T1000 (cell line): ENCODE measurements at places on chromosomes 6 and 20.

DNA sequence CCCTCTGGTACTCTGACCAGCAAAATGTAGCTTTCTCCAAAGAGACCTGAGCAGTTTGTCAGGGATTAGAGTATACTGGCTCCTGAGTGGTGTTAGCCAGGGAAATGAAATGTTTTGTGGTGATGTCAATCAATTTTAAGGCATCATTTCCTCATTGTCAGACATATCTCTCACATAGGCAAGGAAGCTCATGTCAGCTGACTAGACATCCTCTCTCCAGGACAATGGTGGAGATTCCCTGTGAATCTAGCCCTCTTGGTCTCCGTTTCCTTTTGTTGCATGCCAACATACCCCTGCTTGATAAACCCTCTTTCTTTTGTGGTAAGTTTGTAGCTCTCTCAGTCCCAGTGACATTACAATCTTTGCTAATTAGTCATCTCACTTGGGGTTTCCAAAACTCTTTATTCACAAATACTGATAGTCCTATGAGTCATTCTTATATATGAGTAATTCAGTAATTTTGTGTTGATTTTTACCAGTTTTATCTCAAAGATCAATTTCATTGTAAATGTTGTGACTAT, 135.6 kb upstream of the PTPRK start:
- peak; percentile 23 for DNase-seq

DNA sequence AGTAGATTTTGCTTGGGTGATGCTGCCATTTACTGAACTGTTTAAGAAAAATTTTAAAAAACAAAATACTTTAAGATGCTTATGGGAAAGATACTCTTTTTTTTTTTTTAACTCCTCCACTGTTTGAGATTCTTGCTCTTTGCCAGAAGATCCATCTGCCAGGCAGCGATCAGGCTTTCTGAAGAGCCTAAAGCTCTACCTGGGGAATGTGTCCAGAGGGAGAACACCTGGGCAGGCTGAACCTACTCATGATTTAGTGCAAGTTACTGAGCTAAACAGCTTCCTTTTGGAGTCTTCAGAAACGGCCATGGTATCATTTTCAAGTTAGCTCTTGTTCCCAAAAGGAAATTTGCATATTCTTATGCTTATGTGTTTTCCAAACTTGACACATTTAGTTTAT, 23.5 kb upstream of the MLIP start:
- no peak for DNase-seq

DNA sequence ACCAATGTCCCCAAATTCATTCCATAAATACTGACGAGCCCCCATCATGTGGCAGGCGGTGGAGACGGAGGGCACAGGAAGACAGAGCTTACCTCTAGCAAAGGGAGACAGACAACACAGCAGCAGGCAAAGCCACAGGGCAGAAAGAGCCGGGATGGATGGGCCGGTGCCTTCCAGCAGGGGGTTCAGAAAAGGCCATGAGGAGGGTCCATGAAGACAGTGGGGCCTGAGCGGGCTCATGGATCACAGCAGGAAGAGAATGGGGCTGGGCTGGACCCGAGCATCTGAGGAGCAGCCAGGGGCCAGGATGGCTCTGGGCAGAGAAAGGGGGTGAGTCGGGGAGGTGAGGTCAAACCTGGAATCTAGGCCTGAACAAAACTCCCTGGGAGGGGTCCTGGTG, 42.0 kb downstream of the PREX1 start:
- no peak for DNase-seq

DNA sequence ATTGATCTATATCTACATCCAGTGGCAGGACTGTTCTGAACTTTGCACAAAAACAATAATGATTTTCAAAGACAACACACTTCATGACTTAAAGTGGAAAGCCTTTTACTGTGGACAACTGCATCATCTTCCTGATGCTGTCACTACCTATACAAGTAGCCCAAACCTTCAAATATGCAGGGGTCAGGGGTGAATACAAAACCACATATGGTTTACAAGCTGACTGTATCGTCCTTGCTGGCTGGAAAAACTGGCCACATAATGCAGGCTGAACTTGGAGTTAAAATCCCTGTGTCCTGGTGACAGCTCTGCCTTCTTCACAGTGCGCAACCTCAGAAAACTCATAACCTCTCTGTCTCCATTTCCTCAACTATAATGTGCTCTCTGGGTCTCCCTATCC, 128.9 kb downstream of the GMDS start:
- DNase-seq: no peak

DNA sequence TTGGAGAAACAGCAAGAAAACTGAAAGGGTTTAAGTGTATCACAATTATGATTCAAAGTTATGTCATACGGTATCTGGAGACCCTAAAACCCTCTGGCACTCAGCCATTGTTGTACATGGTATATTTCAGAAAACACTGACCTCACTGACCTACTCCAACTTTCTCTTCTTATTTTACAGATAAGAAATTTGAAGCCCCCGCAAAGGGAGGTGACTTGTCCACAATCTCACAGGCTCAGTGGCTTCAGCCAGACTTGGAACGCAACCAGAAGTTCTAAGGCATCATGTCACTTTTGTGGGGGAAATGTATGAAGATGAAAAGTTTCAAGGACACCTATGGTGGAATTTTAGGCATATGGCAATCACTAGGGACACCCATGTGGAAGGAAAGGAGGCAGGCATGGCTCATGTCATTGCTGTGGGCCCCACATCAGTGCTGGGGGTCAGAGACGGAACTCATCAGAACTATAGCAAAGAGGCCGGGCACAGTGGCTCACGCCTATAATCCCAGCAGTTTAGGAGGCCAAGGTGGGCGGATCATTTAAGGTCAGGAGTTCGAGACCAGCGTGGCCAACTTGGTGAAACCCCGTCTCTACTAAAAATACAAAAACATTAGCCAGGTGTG, 5.2 kb upstream of the TRIB3 start:
- no peak for DNase-seq

DNA sequence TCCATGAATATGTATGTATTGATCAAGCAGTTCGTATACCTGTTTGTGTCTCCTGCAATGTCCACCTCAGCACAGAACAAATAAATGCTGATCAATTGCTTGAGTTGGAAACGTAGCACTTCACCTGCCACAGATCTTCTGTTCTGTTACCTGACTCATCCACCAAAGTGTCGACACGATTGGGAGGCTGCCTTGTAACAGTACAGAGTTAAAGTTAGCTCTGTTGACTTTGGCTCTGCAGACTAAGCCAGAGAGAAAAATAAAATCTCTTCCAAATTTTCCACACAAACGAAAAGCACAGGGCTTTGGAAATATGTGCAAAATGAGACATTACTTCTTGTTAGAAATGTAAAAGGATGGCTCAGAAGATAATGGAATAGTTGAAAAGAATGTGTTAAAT, 245.4 kb downstream of the NRN1 start:
- no peak for DNase-seq

GRCh38 chr20:17809362-17810061, 109.7 kb downstream of the BANF2 start:
- DNase-seq: no peak

DNA sequence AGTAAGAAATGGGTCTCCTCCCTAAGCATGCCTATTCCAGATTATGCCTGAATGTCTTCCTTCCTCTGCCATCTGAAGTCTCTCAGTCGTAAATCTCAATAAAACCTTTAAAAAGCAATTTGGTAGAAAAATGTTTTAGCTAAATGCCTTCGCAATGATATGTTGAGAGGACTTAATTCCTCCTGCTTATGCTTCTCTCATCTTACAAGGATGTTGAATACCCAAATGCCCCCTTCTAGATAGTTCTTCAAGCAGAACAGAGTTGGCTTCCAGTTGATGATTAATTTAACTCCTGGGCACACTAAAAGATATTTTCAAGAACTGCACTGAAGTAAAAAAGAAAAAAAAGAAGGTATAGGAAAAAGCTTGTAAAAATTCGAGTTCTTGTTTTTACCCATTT, 275.0 kb upstream of the SPTLC3 start:
- DNase-seq: no peak

DNA sequence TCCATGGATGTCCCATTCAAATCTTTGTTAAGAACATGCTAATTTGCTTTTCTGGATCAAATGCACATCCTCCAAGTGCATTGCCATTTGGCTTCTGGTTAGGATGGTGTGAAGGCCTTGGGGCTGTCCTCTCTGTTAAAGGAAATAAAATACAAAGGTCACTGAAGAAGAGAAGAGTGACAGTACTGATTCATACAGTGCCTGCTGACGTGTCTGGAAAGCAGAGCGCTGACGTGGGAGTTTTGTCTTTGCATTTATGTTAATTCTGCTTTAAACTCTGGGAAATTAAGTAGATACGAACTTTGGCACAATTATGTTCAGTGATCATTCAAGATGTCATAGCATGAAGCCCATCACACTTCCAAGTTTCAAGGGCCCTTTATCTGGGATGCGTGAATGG, 33.2 kb downstream of the SYNDIG1 start:
- DNase-seq: no peak

DNA sequence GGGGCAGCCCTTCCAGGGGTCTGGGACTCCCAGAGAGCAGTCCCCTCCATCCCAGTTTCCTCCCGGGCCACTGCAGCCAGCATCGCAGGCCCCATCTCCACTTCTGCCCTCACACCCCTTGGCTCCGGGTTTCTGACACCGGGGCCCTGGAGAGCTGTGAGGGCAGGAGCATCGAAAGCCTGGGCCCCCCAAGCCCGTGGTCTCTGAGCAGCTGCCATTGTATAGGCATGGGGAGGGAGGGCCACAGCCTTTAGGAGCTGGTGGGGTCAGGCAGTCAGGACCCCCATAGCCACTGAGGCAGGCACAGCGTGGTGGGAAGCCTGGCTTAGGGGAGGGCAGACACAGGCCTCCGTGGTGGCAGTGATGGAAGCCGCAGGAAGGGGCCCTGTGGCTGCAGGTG, 9.7 kb upstream of the GPSM3 start:
- DNase-seq: no peak

DNA sequence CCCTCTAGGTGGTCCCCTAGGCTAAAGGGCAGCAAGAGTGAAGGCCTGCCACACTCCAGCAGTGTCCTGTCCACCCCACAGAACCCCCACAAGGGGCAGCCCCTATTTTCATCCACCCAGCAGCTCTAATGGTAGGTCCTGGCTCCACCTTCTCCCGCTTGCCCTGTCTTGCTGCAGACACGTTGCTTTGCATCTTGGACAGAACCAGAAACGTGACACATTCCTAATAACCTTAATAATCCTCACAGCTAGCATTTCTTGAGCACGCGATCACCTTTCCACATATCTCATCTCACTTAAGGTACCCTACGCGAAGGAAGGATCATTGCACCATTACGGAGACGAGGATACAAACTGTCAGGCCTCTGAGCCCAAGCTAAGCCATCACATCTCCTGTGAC, 11.7 kb upstream of the SLC22A23 start:
- no peak for DNase-seq

DNA sequence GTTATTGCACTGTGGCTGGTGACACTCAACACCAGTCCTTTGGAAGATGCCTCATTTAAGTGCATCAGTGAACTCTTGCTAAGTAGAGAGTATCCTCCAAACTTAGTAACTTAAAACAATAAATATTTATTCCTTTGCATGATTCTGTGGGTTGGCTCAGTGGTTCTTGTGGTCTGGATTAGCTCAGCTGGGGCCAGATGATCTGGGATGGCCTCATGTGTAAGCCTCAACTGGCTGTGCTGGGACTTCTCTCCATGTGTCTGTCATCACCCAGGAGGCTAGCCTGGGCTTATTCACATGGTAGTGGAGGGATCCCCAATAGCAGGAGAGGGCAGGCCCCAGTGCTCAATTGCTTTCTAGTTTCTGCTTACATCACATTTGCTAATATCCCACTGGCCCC, 8.3 kb downstream of the LRRN4 start:
- DNase-seq: no peak

DNA sequence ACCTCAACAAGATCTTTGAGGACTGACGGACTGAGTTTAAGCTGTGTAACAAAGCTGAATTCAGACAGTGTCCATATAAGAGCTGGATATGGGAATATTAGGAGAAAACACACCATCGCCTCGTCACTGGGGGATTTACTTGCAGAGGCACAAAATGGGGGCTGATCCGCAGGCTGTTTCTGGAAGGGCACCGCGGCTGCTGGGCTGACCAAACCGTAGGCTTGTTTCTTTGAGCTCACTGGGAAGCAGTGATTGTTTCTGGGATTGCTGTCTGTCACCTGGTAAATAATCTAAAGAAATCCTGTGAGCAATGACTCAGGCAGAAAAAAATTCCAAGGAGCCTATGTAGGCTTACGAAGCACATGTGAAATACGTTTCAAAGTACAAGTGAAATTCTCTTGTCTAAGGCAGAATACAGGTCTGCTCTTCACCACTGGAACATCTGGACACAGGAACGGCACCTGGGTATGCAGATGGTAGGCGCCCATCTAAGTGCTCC, 63.9 kb upstream of the MPC1 start:
- no peak for DNase-seq

- DNase-seq: no peak
Observed at GRCh38 chr6:83518816-83519480, 6.6 kb downstream of the PRSS35 start.

DNA sequence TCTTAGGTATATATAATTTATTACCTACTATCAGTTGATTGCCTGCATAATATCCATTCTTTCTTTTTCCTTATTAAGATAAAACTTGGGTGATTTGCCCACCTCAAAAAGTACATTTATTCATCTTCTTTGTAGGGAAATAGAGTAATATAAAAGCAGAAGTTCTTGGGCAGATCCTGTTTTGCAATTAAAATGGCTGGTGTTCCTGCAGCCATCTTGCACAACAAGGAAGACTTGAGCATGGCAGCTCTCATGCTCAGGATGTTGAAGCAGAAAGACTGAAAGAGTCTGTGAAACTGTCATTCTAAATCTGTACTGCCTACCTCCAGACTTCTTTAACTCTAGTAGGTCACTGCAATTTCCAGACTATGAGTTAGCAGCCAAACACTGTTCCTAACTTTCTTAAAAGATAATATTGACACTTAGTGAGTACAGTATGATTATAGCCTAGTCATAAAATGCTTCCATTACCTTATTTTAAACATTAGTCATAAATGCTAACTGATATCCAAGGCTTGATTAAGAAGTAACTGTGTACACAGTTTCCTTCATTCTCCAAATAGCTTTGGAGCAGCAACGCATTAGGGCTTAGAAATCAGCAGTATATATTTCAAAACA, 24.6 kb upstream of the HTR1B start:
- no peak for DNase-seq

DNA sequence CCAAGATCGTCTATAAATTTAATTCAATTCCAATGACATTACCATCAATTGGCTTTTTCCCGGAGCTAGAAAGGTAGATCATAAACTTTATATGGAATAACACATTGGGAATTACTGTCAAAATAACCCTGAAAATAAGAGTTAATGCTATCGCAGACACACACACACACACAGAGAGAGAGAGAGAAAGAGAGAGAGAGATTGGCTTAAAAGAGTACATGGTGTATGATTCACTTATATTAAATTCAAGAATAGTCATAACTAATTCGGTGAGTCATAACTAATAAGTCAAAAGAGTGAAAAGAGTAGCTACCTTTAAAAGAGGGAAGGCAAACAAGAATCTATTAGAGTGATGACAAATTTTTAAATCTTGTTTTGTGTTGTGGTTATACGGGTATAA, 425.5 kb downstream of the TBC1D32 start:
- no peak for DNase-seq
